ENCODE measurements at places on chromosomes 5 and 9. TPM values are rescaled to one million over a fixed set of nuclear protein-coding genes. Genes with fewer than 3 reads are reported as not detected.

DNA sequence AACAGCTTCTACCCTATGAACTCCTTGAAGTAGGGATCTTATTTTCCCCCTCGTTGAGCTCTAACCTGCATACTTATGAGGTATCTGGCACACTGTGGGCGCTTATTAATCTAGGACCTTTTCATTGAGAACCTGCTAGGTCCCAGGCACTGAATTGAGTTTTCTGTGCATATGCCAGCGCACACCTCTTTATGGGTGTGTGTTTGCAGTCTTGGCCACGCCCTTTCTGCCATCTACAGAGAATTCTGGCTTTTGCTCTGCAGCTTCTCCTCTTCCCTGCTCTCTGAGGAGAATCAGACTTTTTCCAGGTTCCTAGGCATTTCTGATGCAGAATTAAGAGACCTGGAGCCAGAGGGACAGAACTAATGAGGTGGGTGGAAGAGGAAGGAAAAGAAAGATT is 25.4 kb upstream of the SSBP2 start:
- no peak for DNase-seq

DNA sequence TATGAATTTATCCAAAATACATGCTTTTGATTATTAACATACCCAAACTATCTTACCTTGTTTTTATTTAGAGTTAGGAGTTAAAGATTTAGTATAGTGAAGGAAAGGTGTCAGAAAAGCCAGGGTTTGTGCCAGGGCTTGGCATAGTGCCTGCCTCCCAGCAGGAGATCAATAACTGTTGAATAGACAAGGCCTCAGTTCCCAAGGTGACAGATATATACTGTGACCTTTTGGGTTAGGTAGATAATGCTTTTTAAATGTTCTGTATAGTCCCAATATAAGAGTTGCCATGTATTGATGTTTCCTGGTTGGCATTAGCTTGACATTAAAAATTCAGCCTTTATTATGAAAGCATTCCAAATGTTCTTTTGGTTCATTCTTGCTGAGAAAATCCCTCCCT is 121.8 kb downstream of the MCTP1 start:
- DNase-seq = no peak

DNA sequence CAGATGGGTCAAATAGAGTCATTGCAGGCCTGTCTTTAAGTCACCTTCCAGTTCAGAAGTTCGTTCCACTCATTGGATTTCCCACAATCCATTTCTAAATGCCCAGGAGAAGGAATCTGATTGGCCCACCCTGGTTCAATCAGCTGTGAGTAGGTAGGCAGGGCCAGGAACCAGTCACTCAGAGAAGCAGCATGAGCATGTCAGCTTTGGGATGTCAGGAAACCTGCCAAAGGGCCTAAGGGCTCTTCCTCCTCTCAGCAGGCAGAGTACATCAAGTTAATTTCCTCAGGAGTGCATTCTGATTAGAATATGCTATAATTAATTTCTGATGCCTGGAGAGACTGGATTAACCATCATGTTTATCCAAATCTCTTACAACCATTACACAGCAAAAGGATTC is 412.9 kb upstream of the CCNH start:
- no peak for DNase-seq

GRCh38 chr5:7877851-7878250 is 8.9 kb downstream of the MTRR start:
- no peak for DNase-seq

DNA sequence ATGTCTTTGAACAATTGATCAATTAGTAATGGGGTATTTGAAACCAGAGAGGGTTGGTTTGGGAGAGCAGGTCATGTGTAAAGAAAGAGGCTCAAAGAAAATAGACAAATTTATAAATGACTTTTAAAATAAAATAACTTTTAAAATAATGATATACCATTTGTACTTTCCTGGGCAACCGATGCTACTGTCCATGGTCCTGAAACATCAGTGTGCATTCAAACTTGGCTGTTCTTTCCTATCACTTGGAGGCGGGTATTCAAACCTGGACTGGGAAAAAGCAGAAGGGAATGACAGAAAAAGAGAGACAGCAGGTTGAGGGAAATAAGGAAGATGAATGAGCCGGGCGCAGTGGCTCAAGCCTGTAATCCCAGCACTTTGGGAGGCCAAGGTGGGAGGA is 1446.4 kb upstream of the WWC1 start:
- no peak for DNase-seq

The MACROH2A1 gene
- 99.6 TPM for total RNA-seq

DNA sequence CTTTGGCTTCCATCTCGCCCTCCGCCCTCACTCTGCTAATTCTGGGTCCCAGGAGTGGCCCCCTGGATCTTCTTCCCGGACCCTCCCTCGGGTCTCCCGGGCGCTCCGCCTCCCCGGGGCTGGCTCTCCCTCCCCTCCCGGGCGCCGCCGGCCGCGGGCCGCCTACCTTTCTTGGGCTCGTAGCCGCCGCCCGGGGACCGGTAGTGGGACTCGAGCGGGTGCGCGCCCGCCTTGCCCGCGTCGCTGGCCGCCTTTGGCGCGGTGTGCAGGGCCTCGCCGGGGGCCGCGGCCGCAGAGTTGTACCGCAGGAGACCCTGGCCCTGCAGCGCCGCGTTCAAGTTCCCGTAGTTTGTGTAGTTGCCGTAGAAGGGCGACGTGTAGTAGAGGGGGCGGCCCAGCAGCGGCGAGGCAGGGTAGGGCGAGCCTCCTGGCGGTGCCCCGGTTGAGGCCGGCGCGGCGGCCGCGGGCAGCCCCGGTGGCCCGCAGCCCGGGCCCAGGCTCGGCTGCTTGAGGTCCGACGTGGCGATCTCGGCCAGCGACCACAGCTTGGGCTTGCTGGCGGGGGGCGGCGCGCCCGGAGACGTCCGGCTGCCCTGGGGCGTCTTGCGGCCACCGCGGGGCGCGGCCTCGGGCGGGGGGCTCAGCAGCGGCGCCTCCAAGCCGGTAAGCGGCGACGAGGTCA is 3.2 kb downstream of the IRX2 start:
- no peak for DNase-seq

The FABP6 gene
- total RNA-seq = not detected

The EIF4E1B gene
- not detected for total RNA-seq

The ANGPTL2 gene
- total RNA-seq = 55.9 TPM

- no peak for DNase-seq
Observed at GRCh38 chr9:93457006-93457405, 3.6 kb upstream of the FAM120AOS start.

- DNase-seq = no peak
Observed at GRCh38 chr5:73178265-73178664, 5.3 kb downstream of the TMEM174 start.

DNA sequence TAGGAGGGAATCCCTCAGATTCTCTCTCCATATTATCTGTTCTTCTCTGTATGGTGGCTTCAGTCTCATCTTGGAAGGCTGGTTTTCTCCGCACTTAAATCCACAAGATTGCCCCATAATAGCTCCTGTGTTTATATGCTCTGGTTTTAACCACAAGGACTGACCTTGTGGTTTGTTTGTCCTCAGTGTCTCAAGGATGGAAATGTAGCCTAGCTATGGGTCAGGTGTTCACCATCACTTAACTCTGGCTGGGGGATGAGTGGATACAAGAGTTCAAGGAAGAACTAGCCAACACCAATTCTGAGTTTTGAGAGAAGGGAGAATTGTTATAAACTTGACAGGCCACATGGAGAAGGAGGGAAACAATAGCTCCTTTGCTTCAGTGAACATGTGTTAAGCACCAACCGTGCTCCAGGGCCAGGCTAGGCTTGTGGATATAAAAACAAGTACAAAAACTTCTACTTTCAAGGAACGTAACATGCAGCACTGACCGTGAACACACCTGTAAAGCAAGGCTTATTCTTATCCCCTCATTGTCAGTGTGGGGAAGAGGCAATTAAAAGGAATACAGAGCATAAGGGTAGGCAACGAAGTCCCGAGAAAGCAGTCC is 75.6 kb upstream of the VLDLR start:
- no peak for DNase-seq

DNA sequence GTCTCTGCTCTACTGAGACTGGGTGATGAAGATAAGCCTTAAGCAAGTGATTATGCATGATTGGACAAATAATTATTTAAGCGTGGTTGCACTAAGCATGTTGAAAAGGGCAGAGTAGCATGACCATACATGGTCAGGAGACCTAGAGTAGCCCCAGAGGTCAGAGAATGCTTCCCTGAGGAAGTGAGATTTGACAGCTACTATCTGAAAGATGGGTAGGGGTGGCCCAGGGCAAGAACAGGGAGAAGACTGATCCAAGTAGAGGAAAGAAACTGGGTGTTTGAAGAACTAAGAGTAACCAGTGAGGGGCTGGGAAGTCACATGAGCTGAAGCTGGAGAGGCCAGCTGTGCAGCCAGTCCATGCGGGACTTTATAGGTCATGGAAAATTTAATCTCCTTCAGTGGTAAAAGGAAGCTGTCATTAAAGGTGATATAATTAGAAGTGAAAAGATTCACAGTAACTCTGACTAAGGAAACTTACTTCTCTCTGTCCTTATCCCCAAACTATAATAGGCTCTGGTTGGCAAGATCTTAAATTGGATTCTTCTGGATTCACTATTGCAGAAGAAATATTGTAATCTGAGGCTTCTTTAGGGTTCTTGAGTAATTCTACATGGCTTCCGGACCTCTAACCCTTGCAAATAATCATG is 35.2 kb downstream of the YIPF5 start:
- no peak for DNase-seq

DNA sequence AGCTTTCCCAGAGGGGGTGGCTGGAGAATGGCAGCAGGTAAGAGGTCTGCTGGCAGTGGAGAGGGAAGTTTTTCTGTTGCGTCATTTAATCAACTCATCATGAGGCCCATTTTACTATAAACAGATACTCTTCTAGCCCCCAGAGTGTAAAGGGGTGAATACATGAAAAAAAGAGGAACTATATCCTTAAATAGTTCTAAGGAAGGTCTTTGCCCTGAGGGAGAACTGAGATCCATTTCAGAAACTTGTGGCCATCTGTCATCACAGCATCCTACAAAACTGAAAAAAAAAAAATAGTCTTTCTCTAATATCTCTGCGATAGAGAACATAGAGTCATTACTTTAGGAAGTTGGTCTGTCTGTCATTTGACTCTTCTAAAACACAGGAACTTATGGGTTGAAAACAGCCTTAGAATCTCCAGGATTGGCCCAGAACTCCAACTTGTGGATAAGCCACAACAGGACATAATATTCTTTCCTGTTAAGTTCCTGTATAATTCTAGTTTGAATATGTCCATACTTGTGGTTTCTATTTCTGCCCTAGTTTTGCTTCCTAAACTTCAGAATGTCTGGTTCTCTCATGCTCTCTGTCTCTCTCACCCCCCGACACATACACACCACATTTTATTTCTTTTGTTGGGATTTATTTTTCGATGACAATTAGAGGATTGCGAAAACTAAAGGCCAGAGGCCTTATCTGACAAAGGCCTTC is 238.5 kb upstream of the PIK3R1 start:
- no peak for DNase-seq

The GZMA gene
- 1.7 TPM for total RNA-seq

The PTGS1 gene
- 30.2 TPM for total RNA-seq

DNA sequence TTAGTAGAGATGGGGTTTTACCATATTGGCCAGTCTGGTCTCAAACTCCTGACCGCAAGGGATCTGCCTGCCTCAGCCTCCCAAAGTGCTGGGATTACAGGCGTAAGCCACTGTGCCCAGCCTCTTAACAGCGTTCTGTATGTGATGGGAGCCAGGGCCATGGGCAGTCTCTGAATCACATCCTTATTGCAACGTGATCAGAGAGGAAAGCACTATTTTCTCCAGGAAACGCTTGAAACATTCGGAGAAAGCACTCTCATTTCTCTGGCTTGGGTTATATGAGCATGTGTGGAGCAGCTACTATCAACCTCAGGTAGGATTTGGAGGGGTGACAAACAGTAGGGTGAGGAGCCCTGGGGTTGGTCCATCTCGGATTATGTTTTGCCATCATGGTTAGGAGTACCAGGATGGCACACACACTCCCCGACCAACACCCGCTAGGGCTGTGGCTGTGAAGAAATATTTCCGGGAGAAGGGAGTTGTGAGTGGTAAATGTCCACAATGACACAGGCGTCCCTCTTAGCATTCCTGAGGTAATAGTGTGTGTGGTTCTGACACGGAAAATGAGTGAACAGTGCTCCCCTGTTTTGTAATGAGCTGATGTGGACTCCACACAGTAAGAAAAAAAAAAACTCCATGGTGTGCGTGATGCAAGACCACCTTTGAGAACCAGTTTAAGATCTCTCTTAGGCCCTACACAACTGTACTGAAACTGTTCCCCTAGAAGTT is 406.2 kb upstream of the ZNF608 start:
- no peak for DNase-seq

DNA sequence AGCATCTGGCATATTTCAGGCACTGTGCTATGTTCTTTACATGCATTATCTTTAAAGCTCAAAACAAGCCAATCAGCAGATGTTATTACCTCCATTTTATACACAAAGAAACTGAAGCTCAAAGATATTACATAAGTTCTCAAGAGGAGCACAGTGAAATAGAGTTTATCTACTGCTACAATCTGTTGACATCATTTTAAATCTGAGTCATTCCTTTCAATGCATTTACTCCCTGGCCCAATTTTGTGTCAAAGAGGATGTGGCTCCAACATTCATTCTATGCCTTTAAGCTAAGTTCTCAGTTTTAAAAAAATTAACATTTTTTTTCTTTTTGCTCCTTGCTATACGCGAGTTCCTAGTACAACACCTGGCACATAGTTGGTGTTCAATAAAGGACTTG is 486.3 kb upstream of the ZNF462 start:
- no peak for DNase-seq

GRCh38 chr5:165565911-165566310 is 2060.5 kb downstream of the MAT2B start:
- no peak for DNase-seq

DNA sequence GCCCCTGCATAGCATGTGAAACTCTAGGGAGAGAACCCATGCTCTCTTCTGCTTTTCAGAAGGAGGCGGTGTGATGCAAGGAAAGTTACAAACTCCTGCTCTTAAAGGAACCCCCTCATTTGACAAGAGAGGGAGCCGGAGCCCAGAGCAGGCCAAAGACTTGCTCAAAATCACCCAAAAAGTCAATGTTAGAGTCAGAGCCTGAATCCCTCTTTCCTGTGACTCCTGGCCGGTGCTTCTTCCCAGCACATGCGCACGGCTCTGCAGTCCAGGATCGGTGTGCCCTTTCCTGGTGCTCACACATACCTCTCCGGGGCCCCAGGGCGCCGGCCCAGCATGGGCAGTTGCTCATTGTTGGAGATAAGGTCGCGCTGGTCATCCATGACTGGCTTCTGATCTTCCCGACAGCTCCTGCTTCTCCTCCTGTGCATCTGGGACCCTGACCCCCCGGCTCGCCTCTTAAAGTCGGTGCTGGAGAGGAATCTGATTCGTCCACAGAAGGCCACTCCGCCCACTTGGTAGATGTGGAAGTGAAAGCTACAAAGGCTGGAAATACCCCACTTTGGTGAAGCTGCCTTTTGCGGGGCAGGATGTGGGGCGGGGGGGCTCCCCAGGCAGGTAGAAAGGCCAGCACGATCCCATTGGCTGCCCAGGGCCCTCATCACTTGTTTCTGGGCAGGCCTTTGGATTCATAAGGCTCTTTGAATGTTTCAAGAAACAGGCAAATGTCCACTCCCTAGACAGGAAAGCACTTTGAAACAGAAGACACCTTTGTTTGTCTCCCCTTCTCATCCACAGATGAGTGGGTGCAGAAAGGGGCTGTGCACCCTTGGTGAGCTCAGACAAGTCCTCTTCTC is at the start of gene CD74:
Gene CD74 (minus strand): TSS at position 592 of the 857 bp plus-strand sequence. CDS start 161 bp downstream, at position 431.
- DNase-seq = peak; percentile 93
